A549 treated with CpdA at 1 μM for 4 hours (cell line): ENCODE measurements at places on chromosomes 2 and 18. TPM values are rescaled to one million over a fixed set of nuclear protein-coding genes. Genes with fewer than 3 reads are reported as not detected.

TMEM182 gene
- 3.1 to 6.2 TPM (median 4.6 TPM) in 5 replicates for total RNA-seq

ARL4C gene
- 86.7 to 108 TPM (median 93.3 TPM) in 5 replicates for total RNA-seq

AMER3 gene
- not detected in 5 replicates for total RNA-seq

NEB gene
- 0.29 to 0.86 TPM (median 0.34 TPM) in 5 replicates for total RNA-seq

NEURL3 gene
- total RNA-seq, result 1.3 to 2.9 TPM (median 1.7 TPM) in 5 replicates
